ENCODE measurements at places on chromosomes 12 and 14.

GRCh38 chr12:104163631-104164030 is 25.6 kb upstream of the NFYB start:
- peak; percentile 51 for DNase-seq

GRCh38 chr14:71190770-71191374 is 283.6 kb downstream of the PCNX1 start:
- DNase-seq: peak; percentile 16

DNA sequence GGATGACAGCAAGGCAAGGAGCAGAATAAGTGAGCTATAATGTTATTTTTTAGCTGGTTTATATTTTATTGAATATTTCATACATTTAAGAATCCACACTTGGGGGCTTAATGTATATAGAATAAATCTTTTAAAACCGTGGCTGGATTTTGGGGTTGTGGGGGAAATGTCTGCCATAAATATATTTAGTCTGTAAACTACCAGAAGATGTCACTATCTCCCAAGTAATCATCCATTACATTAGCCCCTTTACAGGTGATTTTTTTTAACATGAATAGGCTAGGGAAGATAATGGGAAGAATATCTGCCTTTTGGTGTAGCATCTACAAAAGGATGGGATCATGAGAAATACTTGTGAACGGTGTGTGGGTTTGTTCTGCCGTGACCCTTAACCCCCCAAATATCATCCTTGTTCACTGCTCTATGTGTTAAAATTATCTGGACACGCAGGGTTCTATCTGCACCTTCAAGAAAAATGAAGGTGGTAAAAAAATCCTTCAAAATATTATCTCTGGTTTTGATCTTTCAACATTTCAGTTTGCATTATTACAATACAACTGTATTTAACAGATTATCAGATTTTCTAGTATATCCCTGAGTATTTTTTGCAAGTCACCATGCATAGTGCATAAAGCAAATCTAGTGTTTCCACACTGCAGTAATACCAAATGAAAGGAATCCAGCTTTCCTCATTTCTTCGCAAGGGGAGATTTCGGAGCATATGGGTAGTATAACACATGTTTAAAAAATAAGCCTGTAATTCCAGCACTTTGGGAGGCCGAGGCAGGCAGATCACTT is 8.0 kb upstream of the SLC17A8 start:
- DNase-seq: peak; percentile 73

DNA sequence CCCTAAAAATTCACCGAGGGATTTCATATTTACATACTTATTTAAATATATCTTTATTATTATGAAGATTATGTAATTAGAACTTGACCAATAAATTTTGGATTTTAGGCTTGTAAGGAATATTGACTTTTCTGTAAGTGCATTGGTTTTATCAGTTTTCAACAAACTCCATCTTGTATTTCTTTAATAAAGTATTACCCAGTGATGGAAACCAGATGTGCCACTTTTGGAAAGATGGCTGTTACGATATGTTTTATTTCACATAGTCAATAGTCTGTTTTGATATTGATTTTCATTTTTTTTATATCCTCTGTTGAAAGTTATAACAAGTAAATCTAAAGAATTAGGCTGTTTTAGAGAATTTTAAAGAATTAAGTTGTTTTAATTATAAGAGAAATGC is 1.8 kb downstream of the MON2 start:
- peak; percentile 19 for DNase-seq

GRCh38 chr14:106419376-106419965 is 893.1 kb downstream of the TMEM121 start:
- DNase-seq: no peak

DNA sequence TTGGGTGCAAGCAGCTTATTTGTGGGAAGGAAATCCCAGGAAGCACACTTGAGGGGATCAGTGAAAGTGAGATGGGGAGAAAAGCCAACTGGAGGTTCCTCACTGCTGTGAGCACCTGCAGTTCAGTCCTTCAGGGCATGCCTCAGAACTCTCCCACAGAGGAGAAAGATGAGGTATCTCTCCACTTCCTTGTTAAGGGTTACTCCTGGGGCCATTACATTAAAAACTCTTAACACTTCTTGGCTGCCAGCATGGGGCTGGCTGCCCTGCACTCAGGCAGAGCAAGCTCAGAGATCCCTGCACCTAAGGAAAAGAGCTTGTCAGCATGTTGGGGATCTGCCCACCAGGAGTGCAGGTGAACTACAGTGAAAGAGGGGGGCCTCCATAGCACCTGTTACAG is 28.8 kb downstream of the FERMT2 start:
- no peak for DNase-seq

GRCh38 chr12:62604871-62605270 is 138.2 kb downstream of the MON2 start:
- peak; percentile 24 for DNase-seq

DNA sequence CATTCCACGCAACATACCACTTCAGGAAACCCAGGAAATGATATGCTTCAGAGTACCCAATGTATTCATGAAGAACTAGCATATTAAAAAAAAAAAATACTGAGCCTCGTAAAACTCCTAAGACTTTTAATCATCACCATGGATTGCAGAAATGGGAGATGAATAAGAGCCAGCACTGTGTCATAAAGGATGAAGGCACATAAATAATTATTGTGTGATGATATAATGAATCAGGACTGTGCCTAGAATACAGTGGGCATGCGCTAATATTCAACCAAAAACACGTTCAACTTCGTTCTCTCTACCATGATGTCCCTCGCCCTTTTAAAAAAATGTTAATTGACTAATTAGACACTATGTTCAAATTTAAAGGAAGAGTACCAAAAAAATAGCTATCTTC is 68.7 kb downstream of the CIT start:
- DNase-seq: no peak

DNA sequence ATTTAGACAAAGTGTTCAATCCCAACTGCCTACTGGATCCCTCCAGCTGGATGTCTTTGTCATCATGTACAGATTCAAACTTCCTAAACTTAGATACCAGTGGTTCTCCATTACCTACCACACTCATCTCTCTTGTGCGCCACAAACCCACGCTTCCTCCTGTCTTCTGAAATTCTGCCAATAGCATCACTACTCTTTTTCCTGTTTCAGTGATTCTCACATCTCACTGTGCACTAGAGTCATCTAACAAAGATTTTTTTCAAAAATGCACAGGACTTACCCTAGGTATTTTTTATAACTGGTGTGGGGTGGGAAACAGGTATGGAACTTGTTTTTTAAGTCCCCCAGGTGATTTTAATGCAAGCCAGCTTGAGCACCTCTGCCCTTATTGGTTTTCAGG is 5.9 kb downstream of the PSMB5 start:
- no peak for DNase-seq

DNA sequence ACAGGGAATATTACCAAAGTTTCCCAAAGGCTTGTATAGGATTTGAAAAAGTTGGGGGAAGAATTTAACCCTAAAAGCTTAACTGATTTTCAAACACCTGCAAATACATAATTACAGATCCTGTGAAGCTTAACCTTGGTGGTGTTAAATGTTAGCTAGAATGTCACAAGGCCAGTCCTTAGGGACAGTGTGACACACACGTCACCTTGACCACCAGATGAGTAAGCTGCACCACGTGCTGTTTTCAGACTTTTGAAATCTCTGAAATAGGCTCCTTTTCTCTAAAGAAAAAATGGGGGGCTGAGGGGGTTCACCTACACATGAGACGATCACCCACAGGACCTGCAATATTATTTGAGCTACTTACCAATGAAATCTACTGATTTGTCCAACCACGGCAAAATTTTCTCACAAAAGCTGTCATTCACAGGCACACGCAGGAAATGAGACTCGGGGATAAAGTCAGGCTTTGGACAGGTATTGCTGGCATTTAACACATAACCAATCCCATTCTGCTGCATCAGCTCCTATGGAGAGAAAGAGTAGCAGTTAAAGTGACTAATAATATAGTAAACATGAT is 75.9 kb downstream of the DUSP16 start:
- DNase-seq: no peak

DNA sequence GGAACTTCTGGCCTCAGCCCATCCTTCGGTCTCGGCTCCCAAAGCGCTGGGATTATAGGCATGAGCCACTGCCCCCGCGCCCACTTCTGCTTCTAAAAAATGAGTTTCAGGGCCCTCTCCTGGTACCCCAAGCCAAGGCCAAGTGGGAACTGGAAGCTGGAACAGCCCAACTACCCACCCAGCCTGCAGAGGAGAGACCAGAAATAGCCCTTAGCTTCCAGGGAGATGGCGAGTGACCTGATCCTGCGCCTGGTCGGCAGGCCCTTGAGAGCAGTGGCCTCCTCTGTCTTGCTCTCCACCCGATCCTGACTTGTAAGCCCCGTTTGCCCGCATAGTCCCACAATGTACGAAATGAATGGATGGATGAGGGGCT is 31.2 kb upstream of the PLEKHG6 start:
- DNase-seq: no peak

DNA sequence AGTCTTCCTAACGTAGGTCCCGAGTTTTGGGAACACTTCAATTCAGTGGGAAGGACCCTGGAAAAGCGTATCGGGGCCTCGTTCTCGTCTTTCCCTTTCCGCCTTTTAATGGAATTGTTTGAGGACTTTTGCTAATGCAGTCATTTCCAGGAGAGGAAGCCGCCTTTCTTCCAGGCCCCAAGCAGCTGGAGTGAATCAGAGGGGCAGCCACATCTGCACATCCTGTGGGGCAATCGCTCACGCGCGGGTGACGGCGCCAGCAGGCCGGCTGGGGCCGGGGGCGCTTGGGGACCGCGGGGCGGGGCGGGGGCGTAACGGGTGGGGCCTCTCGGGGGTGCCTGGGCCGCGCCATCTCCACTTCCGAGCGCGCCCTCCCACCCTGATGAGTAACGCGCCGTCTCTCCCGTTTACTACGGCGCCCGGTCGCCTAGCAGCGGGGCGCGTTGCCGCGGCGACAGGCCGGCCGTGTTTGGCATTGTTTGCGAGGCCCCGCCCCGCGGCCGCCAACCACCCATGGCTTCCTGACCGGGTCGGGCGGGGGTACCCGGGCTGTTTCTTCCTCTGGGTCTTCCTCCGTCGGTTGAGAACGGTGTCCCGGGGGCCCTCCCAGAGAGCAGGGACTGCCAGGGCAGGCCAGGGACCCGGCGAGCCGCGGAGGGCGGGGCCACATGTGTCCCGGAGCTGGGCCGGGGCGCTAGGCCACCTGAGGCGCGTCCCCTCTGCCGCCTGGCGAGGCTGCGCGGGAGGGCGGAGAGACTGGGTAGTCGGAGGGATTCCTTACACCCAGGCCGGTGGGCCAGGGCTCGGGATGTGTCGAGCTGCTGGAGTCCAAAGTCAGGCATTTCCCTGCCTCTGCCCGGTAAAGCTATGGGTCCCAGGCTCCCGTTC is 2.3 kb downstream of the GSG1 start:
- DNase-seq: peak; percentile 95

- no peak for DNase-seq
These were observed 35.8 kb downstream of the ATP2A2 start for GRCh38 chr12:110316861-110317260.

DNA sequence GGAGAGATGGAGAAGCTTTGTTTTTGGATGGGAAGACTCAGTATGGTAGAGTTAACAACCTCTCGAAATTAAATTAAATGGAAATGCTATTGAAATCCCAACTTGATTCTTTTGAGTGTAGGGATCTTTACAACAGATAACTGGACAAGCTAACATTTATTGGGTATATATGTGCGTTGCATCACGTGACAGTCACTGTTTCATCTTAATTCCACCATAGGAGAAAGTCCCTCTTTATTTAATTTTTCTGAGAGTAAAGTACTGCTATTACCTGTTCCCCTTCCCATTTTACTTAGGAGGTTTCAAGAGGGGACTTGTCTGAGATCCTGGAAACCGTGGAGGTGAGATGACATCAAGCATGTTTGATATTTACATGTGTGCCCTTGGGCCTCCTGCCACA is 11.1 kb upstream of the DAO start:
- no peak for DNase-seq

GRCh38 chr12:2360630-2361170 is 307.9 kb downstream of the CACNA1C start:
- DNase-seq: no peak

DNA sequence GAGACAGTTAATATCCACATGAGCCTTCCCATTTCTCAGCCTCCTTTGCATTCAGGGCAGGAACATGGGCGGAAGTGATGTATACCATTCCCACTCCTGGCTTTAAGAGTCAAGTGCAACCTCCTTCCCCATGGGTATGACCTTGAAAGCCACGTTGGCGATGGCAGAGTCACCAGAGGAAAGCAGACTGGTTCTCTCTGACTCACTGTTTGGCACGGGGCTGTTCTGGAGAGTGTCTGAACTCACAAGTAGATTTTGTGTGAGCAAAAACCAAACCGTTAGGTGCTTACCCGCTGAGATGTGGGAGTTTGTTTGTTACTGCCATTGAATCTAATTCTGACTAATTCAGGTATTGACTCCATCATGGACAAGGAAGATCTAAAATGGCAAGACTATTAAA is 36.7 kb upstream of the PZP start:
- DNase-seq: no peak

GRCh38 chr14:79278286-79278797 is 933.0 kb downstream of the DIO2 start:
- DNase-seq: peak; percentile 77

DNA sequence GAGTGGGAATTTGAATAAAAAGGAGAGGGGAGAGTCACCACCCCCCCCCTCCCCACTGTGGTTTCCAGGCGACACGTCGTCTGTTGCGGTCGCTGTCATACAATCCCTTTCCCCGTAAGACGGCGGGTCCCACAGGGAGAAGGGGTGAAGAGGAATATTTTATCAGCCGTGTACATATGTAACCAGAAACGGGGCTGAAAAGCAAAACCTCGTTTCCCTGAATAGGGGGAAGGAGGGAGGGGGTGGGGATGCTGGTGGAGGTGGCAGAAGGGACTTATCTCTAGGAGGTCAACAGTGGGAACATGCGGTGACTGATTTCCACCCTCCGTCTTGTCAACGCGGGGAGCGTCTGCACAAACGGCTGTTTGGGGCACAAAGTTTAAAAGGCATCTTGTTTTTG is 171.4 kb downstream of the RBM19 start:
- DNase-seq: no peak

GRCh38 chr14:68762953-68763764 is 29.7 kb downstream of the ZFP36L1 start:
- DNase-seq: peak; percentile 58

- no peak for DNase-seq
These were observed 319.2 kb downstream of the DUSP6 start for GRCh38 chr12:89033062-89033461.

DNA sequence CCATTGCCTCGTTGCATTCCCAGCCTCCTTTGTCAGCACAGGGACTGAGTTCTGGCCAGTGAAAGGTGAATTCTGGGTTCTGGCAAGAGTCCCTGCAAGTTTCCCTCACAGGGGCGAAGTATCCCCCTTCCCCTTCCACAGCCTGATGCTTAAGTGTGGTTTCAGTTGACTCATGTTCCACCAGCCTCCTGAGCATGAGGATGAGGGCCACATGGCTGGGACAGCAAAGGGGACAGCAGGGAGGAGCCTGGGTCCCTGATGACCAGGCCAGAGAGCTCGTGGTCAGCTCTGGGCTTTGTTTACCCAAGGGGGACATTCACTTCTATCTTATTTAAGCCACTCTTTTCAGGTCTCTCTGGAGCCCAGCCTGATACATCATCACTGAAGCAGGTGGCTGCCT is 36.5 kb downstream of the CACNA2D4 start:
- no peak for DNase-seq

All from NCI-H69 (cell line).